MM.1S (cell line): ENCODE measurements at places on chromosomes 7 and 10.
A peak's percentile ranks its signal among the peaks of the same experiment; 100 is the strongest.

DNA sequence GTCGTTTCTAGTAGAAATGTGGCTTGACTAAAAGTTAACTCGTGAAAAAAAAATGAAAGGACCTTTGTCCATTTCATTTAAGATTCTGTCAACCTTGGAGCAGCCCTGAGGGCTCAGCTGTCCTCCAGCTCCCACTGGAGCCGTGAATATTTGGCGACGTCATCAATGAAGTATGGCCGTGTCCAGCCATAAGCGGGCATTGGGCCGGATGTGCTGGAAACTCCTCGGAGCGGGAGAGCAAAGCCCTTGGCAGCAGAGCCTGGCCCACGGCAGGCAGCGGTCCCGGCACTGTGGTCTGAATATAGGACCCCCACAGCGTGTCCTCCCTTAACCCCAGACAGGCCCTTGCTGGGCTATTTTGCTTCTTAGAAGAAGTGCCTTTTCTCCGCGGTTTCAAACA, 50.0 kb downstream of the JAKMIP3 start:
- DNase-seq, result no peak

DNA sequence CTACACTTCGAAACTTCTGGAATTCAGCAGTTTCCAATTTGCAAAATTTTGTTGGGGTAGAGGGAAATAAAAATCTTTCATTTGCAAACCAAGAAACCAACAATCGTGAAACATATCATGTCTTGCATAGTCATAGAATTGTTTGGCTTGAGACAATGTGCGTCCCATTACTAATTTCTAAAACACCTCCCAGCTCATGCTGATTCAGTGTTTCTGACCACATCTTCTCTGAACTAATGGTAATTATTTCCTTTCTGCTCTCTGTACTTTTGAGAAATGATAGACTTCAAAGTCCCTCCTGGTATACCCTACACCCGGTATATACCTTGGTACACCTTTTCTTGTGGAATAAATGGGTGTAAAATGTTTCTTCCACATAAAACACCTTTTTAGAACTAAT, 41.8 kb upstream of the TSPAN13 start:
- DNase-seq, result no peak

- DNase-seq, result peak; percentile 66
Measured at GRCh38 chr10:86411852-86412560, 45.4 kb upstream of the GRID1 start.

DNA sequence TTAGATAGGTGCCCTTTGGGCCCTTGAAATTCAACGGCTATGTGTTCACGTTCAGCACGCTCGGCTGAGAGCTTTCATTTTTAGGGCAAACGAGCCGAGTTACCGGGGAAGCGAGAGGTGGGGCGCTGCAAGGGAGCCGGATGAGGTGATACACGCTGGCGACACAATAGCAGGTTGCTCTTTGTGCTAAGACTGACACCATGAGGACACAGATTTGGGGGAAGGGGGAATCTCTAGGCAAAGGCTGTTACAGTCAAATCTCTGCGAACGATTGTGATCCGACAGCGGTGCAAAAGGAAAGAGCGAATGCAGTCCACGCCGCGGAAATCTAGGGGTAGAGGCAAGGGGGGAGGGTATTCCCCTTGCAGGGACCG, 667 bp downstream of the KLLN start:
- DNase-seq, result no peak

- peak; percentile 24 for DNase-seq
Measured at GRCh38 chr10:11604865-11605650, 6.4 kb downstream of the USP6NL start.

GRCh38 chr7:64102656-64103400, 57.6 kb downstream of the ZNF727 start:
- DNase-seq, result no peak

- DNase-seq, result no peak
Measured at GRCh38 chr7:35250941-35251340, 3.0 kb downstream of the TBX20 start.

DNA sequence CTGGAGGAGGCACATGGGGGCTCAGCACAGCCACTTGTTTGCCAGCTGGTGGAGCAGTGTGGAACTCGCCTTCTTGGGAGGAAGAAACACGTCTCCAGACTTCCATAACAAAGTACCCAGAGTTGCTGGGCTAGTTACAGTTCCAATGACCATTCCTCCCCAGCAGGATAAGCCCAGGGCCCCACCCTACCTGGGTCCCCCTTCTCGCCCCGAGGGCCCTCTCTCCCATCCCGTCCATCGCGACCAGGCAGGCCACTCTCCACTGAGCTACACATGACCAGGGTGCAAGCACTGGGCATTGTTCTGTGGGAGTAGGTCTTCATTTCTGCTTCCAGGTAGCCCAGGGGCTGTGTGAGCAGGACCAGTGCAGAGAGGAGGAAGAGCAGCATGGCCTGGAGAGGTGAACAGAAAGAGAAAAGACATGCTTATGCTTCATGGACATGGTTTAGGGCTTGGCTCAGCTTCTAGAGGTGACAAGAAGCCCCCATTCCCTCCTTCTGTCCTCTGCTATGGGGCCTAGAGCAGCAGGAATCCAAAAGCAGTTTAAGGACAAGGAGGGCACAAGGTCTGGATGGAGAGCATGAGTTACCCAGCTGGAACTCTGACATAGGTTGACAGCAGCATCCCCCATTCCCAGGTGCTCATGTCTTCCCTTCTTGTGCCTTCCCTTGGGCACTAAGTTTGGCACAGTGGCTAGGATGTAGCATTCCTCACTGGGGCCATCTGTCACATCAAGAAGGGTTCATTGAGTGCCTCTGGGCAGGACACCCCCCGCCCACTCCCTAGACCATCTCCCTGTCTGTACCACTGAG, 2.4 kb downstream of the SFTPD start:
- no peak for DNase-seq

GRCh38 chr10:53904506-53905241, 896.4 kb downstream of the PCDH15 start:
- no peak for DNase-seq
